Stimulated activated CD4-positive, alpha-beta T cell treated with anti-CD3 and anti-CD28 coated beads, TNF-alpha, amount 100 ng/mL, for 48 hours (primary cell): ENCODE measurements at places on chromosomes 2 and 18.

GRCh38 chr2:241635756-241636155 is 1.2 kb downstream of the THAP4 start:
- DNase-seq: no peak

DNA sequence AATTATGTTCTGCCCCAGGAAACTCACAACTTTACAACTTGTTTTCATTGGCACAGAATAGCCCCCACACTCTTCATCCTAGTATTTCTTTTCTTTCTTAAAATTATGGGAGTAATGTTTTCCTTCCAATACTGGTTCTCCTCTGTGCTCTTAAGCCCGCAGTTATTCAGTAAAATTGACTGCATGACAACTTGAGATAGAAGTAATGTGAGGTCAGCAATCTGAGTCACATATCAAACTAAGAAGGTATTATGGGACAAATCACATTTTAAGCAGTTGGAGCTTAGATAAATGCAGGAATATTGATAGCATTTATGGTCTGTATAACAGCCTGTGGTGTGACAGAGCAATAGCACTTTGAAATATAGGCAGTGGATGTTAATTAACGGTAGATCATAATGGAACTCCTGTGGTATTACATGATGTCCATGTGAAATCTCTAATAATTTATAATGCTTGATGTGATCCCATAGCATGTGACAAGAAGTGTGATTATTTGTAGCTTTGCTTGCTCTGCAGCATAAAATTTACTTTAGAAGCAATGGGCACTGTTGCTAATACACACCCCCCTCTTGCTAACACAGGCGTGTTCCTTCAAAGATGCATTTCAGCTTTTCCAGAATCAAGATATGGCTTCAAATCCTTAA is 351.4 kb upstream of the CDH20 start:
- no peak for DNase-seq

DNA sequence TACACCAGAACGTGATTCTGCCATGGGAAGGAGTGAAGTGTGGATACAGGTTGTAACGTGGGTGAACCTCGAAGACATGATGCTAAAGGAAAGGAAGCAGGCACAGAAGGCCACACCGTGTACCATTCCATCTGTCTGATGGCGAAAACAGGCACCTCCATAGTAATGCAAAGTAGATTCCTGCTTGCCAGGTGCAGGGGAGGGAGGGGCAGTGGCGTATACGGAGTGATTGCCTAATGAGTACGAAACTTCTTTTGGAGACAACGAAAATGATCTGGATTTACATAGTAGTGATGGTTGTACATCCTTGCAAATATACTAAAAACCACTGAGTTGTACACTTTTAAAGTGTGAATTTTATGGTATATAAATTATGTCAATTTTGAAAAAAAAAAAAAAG is 106.7 kb downstream of the GBX2 start:
- DNase-seq: no peak

- DNase-seq: no peak
Observed at GRCh38 chr2:230650585-230651137, 62.0 kb upstream of the CAB39 start.

GRCh38 chr2:74658516-74658915 is 4.5 kb downstream of the SEMA4F start:
- DNase-seq: no peak

- DNase-seq: no peak
Observed at GRCh38 chr2:203797276-203797675, 70.3 kb upstream of the CTLA4 start.

GRCh38 chr18:11849841-11850634 is 1.2 kb upstream of the CHMP1B start:
- DNase-seq: peak; percentile 29

- DNase-seq: no peak
Observed at GRCh38 chr2:122681626-122682025, 926.2 kb downstream of the TSN start.

- no peak for DNase-seq
Observed at GRCh38 chr18:47150824-47151366, 595 bp upstream of the HDHD2 start.

DNA sequence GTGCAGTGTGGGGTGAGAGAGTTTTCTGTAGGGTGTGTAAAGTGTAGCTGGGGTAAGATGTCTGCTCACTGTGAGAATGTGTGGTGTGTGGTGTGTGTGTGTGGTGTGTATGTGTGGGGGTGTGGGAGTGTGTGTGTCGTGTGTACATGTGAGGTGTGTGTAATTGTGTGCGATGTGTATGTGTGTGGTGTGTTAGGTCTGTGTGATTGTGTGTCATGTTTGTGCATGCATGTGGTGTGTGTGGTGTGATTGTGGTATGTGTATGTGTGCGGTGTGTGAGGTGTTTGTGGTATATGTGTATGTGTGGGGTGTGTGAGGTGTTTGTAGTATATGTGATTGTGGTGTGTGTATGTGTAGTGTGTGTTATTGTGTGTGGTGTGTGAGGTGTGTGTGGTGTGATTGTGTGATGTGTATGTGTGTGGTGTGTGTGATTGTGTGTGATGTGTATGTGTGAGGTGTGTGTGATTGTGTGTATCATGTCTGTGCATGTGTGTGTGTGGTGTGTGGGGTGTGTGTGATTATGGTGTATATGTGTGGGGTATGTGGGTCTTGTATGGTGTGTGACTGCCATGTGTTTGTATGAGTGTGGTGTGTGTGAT is 241.7 kb upstream of the HDAC4 start:
- DNase-seq: no peak

GRCh38 chr2:135349941-135350340 is 181.1 kb downstream of the ZRANB3 start:
- DNase-seq: no peak

GRCh38 chr2:3468296-3468988 is 50.9 kb downstream of the ADI1 start:
- DNase-seq: no peak

GRCh38 chr2:222750533-222750932 is 79.1 kb downstream of the MOGAT1 start:
- DNase-seq: no peak

DNA sequence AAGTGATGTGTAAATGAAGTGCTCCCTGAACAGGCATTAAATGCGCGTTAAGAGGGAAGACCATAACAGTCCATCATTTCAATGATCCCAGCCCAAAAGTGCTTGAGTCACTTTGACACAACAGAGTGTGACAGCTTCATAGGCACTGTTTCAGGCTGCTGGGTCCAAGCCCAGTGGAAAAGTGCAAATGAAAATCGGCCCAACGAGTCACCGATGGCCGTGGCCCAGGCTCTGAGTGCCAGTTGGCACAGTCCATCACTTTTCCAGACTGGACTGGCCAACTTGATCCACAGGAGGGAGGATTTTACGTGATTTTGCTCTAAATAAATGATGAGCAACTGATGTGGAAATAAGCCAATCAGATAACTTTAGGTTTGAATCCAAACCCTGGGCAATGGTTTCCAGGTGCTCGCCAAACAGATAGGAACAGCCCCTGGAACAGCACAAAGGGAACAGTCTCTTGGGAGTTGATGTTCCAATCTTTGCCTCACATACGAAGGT is 114.0 kb downstream of the SP3 start:
- no peak for DNase-seq

- DNase-seq: no peak
Observed at GRCh38 chr2:130357864-130358263, 2.0 kb downstream of the PTPN18 start.

DNA sequence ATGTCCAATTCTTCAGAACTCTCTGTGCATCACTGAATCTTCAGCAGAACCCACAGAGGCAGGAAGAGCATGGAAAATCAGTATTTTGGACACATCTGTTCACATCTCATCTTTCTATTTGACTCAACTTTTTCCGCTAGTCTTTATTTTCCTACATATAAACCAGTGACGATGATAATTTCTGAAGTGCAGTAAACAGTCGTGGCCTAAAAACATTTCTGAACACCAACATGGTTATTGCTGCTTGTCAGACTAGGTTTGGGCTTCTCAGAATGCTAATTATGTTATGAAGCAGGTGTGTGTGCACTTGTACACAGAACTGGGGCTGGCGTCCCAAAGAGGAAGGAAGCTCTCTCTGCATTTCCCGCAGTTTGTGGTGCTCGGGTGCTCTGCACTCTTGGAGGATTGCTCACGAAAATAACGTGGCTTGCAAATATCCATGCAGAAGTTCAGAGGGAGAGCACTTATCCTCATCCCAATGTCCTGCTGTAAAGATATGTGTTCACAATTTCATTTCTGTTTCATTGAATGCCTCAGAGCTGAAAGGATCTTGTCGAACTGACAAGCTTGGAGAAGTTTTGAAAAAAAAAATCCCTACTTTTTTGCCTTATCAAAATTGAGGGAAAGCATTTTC is 50.8 kb downstream of the EDAR start:
- no peak for DNase-seq

DNA sequence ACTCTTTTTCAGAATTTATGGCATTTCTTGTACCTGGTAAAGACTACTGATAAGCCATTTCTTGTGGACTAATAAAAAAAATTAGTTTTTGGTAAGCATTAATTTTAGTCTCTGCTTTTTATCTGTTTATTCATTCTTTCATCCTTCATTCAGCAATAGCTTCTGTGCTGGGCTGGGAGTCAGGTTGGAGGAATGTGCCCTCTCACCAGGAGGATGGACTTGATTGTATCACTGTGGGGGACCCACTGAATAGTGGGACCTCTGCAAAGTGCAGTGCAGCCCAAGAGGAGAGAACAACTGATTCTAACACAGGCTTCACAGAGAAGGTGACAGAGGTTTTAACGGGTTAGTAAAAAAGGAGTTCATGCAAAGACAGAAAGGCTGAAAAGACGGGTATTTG is 39.1 kb downstream of the CDC42EP3 start:
- DNase-seq: no peak

DNA sequence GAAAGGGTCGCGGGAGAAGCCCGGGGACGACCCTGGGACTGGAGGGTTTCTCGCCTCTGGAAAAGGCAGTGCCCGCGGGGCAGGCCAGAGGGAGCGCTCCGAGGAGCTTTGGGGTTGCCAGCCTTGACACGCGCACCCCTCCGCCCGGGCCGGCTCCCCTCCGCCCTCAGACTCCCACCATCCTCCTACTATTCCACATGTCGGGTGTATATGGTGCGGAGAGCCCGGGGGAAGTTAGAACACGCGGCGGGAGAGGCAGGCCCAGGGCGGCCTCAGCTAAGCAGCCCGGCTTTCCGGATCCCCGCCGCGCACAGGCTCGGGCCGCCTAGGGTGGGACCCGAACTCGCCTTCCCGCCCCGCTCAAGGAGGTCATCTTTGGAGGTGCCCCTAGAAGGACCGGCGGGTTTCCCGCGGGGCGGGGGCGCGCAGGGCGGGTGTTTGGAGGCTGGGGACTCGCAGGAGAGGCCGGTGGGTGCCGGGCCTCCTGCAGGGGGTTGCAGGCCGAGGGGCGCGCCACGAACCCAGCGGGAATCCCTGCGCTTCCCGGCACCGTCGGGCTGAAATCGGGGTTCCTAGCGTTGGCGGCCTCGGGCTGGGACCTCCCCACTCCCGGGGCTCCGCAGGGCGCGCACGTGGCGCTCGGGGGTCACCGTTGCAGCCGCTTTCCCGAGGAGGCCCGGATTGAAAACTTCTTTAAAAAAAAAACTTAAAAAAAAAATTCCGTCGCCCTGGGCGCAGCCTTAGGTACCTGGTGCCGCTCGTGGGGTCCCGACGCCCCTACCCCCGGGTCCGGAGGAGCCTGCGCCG is 3.7 kb downstream of the NFATC1 start:
- DNase-seq: no peak

DNA sequence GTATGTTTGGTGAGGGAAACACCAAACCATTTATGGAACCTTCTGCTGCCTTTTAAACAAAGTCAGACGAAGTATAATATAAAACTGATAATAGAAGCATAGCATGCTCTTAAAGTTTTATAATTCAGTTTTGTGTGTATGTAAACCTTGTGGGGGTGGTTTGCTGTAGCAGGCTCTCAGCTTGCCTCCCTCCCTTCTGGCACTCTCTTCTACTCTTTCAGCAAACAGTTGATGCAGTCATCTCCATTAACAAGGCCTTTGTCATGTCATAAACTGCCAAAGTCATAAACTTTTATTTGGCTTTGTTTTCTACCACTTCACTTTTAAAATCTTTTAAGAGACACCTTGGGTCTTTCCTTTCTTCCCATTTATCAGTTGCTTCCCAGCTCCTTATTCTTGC is 448.2 kb upstream of the SETBP1 start:
- DNase-seq: no peak

GRCh38 chr2:149278161-149278871 is 52.1 kb upstream of the LYPD6 start:
- DNase-seq: no peak

GRCh38 chr2:66443186-66443978 is 8.5 kb downstream of the MEIS1 start:
- no peak for DNase-seq
